ENCODE measurements at places on chromosomes 16 and 17. TPM values are rescaled to one million over a fixed set of nuclear protein-coding genes. Genes with fewer than 3 reads are reported as not detected.

RNF157 gene
- total RNA-seq, result 35.0 TPM

DNA sequence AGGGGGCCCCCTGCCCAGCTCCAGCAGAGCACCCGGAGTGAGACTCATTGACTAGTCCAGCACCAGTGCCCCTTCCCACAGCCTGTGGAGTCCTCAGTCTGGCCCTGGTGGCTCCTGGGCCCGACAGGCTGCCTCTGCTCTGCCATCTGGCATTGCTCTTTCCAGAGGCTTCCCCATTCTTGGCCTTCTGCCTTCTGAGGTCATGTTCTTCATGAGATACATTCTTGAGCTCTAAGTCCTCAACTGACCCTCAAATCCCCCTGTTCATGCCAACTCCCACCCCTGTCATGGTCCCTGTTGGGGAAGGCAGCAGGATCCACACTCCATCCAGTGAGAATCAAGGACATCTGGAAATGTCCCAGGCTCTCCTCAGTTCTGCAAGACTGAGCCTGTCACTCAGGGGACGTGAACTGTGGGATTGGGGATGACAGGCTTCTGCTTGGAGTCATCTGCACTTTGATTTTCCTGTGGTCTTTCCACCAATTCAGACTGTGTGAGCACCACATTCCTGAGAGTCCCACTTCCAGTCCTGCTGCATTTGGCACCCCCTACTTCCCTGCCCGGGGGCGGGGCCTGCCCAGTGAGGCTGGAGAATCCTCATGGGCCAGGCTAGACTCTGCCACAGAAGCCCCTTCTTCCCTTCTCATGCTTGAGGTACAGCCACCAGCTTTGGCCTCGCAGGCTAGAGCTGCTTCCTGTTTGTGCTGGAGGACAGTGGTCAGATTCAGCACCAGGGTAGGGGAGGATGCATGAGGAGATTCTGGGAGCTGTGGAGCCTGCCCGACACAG lies 2.7 kb downstream of the TRPV2 start:
- no peak for DNase-seq

DNA sequence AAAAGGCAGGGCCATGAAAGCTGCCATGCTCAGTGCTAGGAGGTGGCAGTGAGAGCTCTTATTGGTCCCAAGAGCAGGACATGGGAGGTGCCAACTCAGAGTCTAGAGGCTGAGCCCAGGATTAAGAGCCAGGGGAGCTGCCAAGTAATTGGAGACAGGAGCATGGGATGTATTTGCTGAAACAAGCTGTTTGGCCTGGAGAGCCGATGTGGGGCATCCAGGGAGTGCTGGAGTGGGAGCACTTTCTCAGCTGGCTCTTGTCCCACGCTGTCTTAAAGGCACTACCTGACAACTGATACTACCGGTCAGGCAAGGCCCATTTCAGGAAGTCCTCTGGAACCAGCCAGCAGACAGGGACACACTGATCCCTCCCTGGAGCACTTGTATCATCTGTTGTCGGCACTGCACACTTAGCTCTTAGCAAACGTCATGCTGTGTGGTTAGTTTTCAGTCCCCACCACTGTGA lies 19.3 kb downstream of the ANKFN1 start:
- no peak for DNase-seq

TMIGD1 gene
- not detected for total RNA-seq

DNA sequence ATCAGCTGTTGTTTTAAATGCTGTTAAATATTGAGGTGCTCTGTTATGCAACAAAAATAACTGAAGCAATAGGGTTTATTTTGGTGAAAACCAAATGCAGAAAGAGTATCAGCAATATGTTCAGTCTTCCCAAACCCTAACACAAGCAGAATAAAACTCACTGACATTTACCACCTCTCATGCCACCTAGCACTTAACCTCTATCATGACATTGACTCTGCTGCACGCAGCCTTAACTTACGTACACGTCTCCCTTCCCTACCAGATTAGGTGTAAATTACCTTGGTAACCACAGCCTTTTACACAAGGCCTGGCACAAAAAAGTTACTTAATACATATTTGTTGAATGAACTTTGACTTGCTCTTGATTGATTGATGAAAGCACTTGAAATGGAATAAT lies 9.9 kb upstream of the AKAP1 start:
- DNase-seq, result no peak
